ENCODE measurements at places on chromosomes 12 and 14.

GRCh38 chr12:102479099-102479885 is 1.1 kb downstream of the IGF1 start:
- DNase-seq = no peak

- DNase-seq = peak; percentile 3
These were observed 85.3 kb downstream of the LRRC74A start for GRCh38 chr14:76911473-76911872.

DNA sequence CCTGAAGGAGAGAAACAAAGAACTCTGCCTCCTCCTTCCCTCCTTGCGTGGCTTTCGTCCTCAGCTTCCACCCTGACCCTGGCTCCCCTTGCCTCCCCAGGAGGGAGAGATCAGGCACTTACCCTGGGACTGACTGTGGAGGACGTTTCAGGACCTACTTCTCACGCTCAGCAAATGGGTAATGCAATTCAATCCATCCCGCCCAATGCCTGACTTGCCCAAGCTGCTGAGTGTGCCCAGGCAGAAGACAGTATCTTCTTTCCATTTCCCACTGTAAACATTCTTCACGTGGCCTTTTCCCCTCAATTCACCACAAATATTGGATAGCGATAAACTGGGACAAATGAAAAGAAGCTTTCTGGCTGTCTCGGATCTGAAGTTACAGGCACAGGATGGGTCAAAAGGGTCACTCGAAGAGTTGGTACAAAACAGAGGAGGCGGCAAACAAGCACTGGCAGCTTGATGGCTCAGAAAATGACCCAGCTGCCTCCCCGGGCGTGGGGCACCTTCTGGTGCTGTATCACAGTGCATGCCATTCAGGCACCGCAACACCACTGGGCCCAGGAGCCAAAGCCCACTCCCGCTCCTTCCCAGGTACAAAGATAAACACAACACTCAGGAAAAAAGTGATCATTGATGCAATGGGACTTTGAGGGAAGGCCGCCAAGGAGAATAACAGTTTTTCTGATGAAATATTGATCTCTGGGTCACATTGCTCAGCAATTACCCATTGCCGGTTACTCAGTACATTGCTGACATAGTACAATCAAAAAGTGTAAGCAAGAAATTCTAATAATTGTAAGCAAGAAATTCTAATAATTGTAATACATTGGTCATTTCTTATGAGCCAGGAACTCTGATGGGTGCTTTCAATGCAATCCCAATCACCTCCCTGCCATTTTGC is 65.8 kb downstream of the TRIM9 start:
- DNase-seq = no peak

- no peak for DNase-seq
These were observed 5.6 kb upstream of the MYH7 start for GRCh38 chr14:23441076-23441475.

Data from Right ventricle myocardium inferior (tissue), 1 donor.